ENCODE measurements at places on chromosomes 3 and 15.
A peak's percentile ranks its signal among the peaks of the same experiment; 100 is the strongest.

DNA sequence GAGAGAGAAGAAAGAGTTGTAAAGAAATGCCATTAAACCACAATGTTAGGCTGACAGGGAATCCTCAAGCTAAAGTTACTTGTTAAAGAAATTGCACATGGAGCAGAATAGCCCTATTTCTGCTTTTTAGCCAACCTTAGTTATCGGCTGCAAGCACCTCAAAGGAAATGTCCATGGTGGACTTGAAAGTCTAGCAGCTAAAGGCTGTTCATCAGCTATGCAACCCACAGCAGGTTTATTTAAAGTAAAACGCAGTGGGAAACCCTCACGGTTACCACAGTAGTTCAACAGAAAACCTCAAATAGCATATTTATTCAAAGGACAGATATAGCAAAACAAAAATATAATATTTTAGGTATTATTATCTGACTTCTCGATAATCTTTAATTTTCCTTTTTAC lies 967.2 kb downstream of the IGSF11 start:
- DNase-seq = no peak

DNA sequence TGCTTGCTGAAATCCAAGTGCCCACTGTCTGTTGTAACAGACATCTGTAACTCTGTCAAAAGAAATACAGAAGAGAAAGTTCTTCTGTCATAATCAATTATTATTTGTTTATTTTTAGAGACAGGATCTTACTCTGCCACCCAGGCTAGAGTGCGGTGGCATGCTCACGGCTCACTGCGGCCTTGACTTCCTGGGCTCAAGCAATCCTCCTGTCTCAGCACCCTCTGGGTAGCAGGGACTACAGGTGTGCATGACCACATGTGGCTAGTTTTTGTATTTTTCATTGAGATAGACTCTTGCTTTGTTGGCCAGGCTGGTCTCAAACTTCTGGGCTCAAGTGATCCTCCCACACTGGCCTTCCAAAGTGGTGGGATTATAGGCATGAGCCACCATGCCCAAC lies 177.6 kb upstream of the SETMAR start:
- DNase-seq = no peak

DNA sequence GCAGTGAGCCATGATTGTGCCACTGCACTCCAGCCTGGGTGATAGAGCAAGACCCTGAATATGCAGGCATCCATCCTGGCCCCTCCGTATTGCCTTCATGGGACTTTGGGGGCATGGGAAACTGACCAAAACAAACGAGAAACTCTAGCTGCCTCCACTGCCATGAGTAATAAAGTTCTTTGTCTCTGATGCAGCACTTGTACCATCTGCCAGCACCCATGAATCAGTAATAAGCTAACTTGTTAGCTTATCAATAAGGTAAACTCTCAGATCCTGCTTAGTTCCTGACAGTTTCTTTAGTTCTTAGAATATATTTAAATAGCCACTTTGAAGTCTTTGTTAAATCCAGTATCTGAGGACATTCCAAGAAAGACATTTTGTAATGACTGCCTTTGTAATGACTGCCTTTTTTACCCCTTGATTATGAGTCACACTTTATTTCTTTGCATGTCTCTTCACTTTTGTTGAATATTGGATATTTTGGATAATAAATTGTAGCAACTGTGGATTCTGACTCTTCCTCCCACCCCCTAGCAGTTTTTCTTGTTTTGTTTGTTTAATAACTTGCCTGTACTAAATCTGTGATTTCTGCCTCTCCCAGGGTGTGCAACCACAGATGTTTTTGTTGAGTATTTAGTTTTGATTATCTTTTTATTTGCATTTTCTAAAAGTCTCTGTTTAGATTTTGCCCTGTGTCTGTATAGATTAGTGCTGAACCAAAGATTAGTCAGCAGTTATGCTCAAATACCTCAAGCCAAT lies 136.9 kb downstream of the HCN4 start:
- DNase-seq = no peak

GRCh38 chr3:130823996-130824395 lies 69.9 kb upstream of the ATP2C1 start:
- DNase-seq = no peak

GRCh38 chr3:179898024-179898423 lies 138.7 kb downstream of the PEX5L start:
- DNase-seq = no peak

GRCh38 chr15:42735382-42736165 lies 1.4 kb downstream of the CDAN1 start:
- no peak for DNase-seq

- no peak for DNase-seq
Observed at GRCh38 chr3:94778289-94778688, 715.4 kb downstream of the NSUN3 start.

GRCh38 chr3:49162751-49163419 lies 3.2 kb downstream of the CCDC71 start:
- no peak for DNase-seq

DNA sequence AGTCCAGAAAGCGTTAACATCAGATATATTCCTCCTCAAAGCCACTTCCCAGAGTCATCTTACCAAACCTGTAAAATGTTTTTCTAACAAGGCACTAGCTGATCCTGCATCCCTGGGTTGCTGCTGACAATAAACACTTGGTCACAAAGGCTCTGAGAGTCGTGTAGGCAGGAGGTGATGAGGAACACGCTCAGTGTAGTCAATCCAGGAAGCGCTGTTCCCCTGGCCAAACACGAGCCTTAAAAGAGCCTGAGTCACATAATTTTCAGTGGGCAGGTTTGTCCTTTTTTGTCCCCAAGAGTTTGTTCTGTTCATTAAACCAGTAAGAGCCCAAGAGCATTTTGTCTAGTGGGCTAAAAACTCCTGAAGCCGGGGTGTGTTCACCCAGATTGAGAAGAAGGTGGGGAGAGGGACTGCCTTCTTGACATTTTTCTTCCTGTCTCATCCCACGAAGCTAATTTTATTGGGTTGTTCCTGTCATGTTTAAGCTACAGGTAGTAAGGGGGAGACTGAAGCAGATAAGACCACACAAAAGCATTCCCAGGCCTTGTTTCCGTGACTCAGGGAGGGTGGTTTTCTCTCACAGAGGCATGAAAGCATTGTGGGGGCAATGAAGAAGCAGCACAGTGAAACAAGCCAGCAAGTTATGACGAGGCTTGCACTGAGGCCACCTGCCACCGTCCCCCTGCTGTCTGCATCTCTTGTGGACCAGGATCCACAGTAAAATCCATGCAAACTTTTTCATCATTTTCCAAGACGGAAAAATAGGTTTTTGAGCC lies 73.7 kb downstream of the FOXB1 start:
- DNase-seq = no peak

DNA sequence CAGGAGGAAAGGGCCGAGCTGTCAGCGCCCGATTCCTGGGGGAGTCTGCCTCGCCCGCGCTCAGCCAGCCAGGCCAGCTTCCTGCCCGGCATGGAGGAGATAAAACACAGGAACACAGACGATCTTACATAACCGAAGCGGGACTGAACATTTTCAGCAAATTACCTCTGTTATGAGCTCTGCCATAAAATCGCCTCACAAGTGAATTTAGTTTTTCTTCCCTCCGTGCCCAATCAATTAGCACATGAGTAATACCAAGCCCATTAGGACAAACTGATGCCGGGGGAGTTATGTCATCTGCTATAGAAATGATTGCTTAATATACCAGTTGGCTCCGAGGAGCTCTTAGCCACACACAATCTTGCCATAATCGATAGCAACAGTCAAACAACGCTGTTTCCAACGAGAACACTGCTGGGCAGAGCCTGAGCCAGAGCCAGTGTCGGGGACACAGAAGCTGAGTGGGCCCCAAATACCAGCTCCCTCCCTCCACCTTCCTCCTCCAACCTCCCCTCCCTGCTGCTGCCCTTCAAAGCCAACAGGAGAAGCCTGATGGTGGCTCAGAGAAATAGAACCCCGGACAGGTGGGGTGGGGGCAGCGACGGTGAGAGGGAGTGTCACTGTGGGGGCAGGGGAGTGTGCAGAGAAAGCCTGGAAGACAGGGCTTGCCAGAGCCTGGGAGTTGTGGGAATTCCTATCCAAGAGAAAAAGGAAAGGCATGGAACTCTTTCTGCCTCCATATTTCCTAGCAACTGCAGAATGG lies 279.4 kb upstream of the TLE3 start:
- DNase-seq = no peak

GRCh38 chr15:101433396-101433795 lies 56.1 kb downstream of the PCSK6 start:
- DNase-seq = no peak

- DNase-seq = no peak
Observed at GRCh38 chr3:78079514-78079913, 1039.6 kb downstream of the ROBO2 start.

DNA sequence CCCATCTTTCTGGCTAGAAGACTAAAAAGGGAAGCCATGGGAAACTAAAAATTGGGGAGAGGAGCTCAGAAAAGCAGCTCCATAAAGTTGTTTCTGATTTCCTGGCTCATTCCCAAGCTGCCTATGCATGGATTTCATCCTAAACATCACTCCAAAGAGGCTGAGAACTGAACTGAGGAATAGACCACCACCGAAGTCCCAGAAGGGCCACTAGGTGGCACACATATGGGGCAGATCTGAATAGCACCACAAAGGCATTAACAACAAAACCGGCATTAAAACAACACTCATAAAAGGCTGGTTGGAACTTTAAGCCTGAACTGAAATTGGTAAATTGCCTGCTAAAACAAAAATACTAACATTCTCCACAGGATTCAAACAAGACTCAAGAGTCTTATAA lies 106.3 kb downstream of the PLD1 start:
- no peak for DNase-seq

DNA sequence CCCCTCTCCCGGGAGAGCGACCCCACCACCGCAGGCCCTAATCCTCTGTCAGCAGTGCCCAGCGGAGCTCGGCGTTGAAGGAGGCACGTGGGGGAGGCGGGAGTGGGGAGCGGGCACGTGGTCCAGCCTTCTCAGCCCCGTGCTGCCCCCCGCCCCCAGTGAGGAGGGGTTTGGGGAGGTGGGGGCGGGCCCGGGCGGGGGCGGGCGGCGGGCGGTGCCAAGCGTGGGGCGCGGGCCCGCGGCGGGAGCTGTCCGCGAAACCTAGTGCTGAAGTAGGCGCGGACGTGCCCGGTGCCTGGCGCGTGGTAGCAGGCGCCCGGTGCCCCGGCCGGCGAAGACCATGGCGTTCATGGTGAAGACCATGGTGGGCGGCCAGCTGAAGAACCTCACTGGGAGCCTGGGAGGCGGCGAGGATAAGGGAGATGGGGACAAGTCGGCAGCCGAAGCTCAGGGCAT lies at the start of gene CPLX3:
CPLX3 (plus strand) TSS at position 264 of the 456 bp plus-strand sequence; CDS start at position 341, 77 bp downstream.
- DNase-seq = peak; percentile 56

DNA sequence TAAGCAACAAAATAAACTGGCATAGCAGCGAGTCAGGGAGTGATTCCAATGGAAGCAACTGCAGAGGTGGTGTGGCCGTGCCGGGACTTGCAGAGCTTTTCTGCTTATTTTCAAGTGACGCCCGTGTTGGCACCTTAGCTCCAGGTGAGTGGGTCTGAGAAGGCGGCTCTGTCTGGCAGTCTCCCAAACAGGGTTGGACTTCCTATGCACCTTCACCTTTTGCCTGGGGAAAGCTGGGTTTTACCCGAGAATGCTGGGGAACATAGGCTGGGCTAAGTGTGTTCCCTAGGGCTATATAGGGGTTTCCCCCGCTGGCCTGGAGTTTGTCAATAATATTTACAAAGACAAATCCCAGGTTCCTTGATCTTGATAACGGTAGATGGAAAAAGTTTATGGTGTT lies 179.9 kb upstream of the TBL1XR1 start:
- no peak for DNase-seq

DNA sequence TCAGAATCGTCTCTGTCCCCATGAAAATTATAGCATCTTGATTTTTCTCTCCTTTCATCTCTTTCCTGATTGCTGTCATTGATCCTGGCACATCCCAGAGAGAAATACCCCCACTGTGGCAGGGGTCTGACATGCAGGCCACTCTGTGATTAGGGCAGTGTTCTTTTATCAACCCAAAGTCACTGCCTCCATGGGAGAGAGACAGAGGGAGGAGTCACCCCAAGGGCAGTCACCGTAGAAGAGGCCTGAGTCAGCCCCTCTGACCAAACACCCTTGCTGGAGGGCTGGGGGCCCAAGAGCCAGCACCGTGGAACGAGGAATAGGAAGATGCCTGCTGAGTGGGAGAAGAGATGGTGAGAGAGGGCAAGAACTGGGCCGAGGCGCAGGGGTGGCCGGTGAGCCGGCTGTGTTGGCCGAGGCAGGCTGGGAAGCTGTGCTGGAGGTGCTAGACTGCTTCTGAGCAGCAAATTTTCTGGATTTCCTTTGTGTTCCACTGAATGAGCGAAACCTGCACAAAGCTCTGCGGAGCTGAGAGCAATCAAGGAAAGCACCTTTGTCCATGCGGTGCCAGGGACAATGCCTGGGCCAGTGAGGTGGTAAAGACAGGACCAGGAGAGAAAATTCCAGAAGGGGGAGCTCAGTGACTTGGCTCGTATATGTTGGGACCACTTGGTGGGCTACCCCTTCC lies 103.8 kb downstream of the ADCY5 start:
- no peak for DNase-seq

- DNase-seq = no peak
Observed at GRCh38 chr15:41024131-41024530, 70.9 kb downstream of the CHAC1 start.

DNA sequence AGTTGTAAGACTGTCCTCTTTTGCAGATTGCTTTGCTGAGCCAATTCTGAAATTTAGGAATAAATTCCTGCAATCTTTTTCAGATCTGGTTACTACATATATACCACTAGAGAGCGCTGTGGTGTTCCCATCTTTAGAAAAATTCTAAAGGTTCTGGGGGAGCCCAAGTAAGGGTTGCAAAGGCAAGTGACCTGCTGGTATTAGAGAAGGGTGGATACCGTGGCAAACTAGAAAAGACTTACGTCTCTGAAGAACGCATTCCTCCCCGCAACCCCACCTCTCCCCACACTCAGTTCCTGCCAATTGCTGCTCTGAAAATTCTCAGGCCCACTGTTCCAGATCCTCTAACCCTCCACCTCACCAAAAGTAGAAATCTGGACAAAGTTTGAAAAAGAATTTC lies 48.5 kb downstream of the EFHB start:
- DNase-seq = no peak

GRCh38 chr3:184658223-184658928 lies 53.5 kb downstream of the MAGEF1 start:
- no peak for DNase-seq
